Activated T-helper 1 cell treated with anti-CD3 and anti-CD28 coated beads, Interleukin-2, amount 50 U/mL, for 16 hours (primary cell): ENCODE measurements at places on chromosomes 12 and 14.

DNA sequence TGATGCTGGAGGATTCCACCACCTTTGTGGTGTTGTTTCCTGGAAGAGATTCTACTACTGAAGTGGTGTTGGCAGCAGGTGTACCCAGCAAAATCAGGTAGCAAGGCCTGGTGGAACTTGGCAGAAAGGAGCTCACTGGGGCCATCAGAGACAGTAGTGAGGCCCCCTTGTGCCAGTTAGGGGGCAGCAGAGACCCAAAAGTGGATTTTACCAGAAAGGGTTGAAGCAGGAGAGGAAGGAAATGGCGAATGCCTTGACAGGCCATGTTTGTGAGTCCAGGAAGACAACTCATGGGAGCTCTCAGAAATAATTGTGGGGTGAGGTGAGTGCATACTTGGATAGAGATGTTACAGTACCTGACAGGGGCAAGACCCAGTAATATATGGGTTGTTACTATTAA lies 137.7 kb upstream of the FGD4 start:
- no peak for DNase-seq

DNA sequence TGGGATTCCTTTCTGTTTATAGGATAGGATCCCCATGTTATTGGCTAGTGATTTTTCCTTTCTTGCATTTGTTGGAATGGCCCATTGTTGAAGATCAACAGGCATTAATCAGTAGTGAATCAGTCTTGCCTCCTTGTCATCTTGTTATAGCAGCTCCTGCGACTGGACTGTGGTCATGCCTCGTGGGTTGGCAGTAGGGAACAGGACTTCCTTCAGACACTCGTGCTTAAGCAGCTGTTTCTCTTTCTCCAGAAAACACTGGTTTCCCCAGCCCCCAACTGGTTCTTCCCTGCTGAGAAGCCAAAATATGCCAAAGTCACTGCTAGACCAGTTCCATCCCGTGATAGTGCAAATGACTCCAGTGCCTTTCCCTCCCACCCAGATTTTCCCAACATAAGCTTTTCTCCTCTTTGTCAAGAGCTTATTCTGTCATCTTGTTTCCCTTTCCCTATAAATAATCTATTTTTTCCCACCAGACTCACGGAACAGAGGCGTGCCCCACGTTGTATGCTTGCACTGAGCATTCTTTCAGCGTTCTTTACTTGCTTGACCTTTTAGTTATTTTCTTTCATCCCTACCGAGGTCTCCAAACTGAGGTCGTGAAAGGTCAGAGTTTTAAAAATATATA lies 83.5 kb downstream of the SAMD4A start:
- no peak for DNase-seq

GRCh38 chr14:102323102-102323501 lies 3.6 kb downstream of the ZNF839 start:
- DNase-seq: no peak

GRCh38 chr14:32524609-32525375 lies 195.7 kb downstream of the AKAP6 start:
- DNase-seq: no peak

- DNase-seq: no peak
These were observed 737 bp downstream of the SPX start for GRCh38 chr12:21526721-21527345.

GRCh38 chr12:52238207-52238840 lies 5.3 kb downstream of the KRT7 start:
- no peak for DNase-seq

- no peak for DNase-seq
These were observed 101.6 kb upstream of the RFX4 start for GRCh38 chr12:106481246-106481645.

DNA sequence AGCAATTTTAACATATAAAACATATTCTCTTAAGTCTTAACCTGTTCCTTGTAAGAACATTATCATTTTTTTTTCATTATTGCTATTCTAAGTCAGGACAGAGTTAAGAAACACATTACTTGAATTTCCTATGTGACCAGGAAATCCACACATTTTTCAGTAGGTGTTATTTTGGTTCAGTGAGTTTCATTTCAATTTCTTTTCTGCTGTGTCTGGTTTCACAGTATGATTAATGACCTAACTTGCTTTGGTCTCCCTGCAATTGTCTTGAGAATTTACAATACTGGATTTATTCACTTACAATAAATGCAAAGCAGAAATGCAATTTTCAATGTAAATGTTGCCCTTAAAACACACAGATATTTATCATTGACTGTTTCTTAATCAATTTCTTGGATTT lies 396.9 kb upstream of the TMTC1 start:
- DNase-seq: no peak

- DNase-seq: no peak
These were observed 47.7 kb downstream of the PSMA6 start for GRCh38 chr14:35339761-35340406.

GRCh38 chr14:91300283-91300895 lies 55.9 kb upstream of the GPR68 start:
- no peak for DNase-seq

- DNase-seq: no peak
These were observed 9.8 kb downstream of the GARIN2 start for GRCh38 chr14:67199016-67199415.

DNA sequence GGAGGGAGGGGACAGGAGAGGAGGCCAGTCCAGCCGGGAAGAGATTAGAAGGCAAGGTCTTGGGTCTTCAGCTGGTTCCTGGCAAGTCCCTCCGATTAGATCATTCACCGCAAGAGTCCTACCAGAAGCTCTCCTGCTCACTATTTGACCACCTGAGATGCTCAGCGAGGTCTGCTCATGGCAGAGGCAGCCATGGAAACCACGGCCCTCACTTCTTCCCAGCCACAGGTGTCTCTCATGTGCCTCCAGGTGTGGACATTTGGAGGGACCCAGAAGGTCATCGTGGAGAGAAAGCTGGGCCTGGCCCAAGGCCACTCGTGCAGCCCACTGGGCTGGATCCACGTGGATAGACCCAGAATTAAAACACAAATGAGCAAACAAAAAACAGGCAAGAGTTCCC lies 99.5 kb downstream of the DICER1 start:
- DNase-seq: no peak

DNA sequence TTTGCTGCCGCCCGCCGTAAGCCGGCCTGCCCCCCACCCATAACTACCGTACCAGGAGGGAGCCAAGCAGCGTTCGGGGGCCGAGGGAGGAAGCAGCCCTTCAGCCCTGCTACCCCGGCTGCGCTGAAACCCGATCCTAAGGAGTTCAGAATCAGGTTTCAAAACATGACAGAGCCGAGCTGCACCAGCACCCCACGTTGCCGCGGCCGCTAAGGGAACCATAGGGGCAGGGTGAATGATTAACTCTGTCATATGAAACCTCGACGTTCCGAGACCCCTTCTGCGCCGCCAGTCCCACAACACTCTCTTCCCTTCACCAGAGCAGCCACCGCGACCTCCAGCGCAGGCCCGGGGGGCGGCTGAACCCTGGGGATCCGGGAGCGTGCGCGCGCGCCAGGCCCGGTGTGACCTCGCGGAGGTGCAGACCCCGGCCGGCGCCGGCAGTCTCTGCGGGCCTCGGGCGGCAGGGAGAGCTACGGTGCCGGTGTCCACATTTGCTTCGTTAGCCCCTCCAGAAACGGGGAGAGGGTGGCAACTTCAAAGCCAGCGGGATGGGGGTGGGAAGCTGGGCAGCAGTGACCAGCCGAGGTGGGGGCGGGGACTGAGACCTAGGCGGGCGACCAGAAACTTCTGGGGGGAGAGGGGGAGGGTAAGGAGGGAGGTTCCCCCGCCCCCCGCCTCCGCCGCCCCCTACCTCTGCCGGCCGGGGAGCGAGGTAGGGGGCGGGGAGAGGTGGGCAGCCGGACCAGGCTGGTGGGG lies 1.6 kb downstream of the SIX4 start:
- DNase-seq: no peak

GRCh38 chr12:121184425-121184824 lies 25.5 kb upstream of the P2RX4 start:
- DNase-seq: no peak

DNA sequence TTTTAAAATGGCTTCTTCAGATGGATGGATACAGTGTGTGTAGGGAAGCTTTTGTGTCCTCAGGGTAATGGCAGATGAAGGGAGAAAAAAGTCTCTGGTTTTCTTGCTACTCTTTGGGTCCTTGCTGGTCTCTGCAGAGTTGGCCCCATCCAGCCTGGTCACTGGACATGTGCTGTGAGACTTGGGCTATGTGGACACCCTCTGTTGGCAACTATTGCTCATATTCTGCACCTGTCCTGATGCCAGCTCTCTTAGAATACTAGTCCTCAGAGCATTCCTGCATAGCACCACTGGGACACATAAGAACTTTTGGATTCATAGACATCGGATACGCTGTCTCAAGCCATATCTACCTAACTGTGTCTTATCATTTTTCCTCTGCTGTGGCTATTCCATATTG lies 20.0 kb downstream of the NAV3 start:
- DNase-seq: no peak

- no peak for DNase-seq
These were observed 18.5 kb downstream of the HPD start for GRCh38 chr12:121839993-121840761.

GRCh38 chr12:52191841-52192791 lies at the start of gene KRT80:
TSS of gene KRT80 (minus strand) at chr12:52192014. CDS start at chr12:52191902, 112 bp downstream.
- no peak for DNase-seq

GRCh38 chr12:802242-803120 lies 50.1 kb downstream of the WNK1 start:
- DNase-seq: no peak

DNA sequence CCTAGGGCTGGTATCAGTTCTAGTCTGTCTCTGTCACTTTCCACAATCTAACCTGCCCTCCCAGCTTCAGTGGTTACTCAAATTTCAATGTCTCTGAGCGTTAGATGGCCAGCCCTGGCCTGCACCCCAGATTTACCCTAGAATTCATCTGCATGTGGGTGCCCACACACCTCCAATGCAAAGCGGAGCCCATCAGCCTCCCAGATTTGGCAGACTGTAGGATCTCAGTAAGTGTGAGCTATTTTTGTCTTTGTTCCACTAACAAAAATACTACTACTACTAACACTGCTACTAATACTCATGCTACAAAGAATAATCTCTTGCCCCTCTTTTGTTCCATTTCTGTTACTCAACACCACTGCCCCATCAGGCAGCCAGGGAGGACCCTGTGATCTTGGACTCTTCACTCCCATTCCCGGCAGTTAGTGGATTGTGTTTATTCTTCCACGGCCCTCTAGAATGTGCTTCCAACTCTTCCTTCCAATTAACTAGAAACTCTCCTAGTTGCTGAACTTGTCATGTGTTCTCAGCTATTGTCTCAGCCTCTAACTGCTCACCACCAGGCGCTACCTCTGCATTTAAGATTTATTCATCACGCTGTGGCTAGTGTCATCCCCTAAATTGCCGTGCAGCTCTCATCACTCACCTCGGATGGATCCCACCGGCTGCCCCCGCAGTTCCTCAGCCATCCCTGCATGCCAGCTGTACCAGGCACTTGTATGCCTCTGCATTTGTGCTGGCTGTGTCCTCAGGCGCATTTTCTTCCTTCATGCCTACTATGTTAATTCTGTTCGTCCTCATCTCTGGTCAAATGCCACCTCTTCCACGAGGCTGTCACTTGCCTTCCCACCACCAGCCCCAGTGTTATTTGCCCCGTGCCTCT lies 150.6 kb upstream of the HIF1A start:
- no peak for DNase-seq

- no peak for DNase-seq
These were observed 66.7 kb upstream of the PPP1R12A start for GRCh38 chr12:80001562-80001961.

GRCh38 chr12:19895246-19896020 lies 456.1 kb downstream of the AEBP2 start:
- no peak for DNase-seq

GRCh38 chr14:68791078-68791901 lies 1.6 kb downstream of the ZFP36L1 start:
- no peak for DNase-seq

DNA sequence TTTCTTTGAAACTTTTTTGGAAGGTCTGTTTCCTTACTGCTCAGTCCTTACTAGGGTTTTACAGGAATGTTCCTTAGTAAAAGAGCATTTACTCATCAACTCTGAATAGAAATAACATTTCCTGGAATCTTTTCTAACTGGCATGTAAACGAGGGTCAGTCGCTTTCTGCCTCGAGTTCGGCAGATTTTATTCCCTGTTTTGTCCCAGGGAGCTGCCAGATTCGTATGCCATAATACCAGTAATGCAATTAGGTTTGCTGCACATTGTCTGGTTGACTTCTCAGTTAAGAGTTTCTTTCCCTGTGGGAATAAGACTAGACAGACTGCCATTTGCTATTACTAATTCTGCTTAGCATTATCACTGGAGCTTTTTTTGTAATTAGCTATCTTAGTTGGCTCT lies 91.9 kb downstream of the VRK1 start:
- no peak for DNase-seq

DNA sequence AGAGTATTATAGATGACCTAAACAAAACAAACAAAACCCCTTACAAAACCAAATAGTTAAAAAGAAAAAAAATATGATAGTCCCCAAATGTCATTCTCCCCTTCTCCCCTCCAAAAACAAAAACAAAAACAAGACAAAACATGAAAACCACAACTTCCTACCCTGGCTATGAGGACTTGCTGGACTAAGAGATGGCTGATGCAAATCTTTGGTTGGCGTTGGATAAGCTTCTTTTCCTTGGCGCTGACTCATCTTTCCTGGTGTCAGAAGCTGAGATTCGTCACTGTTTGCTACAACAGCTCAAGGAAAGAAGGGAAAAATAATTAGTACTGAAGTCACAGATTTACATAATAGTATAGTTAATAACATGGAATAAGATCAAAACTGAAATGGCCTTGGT lies 102.5 kb upstream of the BBS10 start:
- DNase-seq: no peak

DNA sequence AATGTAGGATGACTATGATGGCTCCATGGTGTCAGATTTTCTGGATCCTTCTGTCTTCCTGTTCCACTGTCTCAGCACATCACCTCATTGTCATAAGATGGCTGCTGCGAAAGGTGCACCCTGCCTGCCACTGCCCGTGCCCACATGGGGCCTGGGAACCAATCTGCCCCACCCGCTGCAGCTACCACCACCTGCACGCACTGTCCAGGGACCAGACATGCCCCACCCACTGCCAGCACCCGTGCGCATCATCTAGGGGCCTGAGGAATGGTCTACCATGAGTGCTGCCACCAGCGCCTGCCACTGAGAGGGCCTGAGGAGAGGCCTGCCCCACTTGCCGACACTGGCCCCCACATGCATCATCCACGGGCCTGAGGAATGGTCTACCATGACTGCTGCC lies 23.8 kb downstream of the CYP46A1 start:
- DNase-seq: no peak

DNA sequence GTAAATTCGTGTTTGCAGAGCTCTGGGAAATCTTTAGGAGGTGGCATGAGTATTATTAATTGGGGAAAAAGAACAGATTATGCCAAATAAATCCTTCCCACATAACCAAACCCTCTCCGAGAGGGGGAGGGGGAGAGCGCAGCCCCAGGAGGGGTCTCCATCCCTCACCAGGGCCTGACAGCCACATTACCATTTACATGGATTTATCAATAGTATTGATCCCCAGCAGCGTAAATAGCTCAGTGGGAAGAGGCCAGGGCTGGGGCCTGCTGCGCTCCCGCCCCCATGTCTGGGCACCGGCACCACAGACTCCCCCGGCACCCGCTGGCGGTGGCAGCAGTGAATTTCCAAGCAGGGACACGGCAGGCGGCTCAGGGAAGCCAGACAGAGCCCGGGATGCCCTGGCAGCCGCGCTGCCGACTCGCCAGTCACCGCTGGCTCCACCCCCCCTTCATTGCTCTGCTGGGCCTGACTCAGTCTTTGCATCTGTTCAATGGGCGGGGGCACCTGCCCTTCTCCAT lies 2.4 kb downstream of the NCOR2 start:
- no peak for DNase-seq
